NCI-H1417 (cell line): ENCODE measurements at places on chromosomes 5 and 9.

GRCh38 chr9:90180381-90180780 lies 462.2 kb downstream of the DIRAS2 start:
- no peak for DNase-seq

- DNase-seq: peak; percentile 13
Measured at GRCh38 chr5:76838481-76839261, 11.1 kb upstream of the S100Z start.

GRCh38 chr9:130243015-130243881 lies 22.3 kb upstream of the HMCN2 start:
- peak; percentile 73 for DNase-seq

DNA sequence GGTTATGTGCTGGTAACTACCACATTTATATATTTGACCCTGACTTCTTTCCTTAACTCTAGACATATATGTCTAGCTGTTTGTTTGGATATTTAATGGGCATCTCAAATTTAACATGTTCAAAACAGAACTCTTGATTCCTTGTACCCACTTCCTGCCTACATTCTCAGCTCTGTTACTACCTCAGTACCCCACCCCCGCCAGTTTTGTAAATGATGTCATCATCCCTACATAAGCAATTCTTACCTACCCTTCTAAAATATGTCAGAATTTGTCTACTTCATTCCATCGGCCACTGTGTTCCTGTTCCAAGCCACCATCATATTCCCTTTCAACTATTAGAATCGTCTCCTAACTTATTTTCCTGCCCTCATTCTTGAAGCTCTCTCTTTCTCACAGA lies 4.8 kb downstream of the RAD50 start:
- DNase-seq: no peak

DNA sequence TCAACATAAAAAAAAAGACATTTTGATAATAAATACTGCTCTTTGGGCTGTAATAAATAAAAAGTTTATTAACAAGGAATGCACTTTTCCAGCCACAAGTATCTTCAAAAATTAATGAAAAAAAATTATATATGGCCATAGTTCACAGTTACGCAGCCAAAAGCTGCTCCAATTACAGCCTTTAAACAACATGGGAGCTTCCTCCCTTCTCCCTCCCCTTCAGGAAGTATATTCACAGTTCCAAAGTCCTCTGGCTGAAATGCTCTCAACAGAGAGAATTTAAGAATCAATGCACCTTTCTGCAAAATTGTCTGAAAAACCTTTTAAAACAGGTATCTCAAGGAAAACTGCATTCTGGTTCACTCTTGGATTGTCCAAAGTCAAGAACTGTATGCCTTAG lies 5.9 kb downstream of the PLK2 start:
- no peak for DNase-seq

DNA sequence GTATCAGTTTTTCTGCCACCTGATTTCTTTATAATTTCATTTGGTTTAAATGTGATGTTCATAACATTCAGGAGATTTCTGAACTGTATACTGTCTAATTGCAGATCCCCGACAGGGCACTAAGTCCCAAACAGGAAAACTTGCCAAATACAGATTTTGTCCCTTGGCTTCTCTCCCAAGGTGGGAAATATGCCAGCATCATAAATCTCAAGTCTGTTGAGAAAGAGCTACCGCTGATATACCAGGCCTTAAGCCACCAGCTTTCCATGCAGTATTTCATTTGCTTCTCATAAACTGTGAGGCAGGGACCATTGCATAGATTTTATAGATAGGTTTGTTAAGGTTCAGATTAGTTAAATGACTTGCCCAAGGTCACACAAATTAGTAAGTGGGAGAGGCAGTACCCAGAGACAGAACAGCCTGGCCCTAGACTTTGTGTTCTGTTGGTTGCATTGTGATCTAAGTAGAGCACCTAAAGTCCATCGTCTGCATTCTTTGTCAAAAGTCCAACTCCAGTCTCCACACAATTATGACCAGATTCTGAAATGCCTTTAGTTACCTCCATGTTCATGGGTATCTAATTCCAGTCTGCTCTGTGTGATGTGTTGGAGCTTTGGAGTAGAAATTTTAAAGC lies 16.2 kb downstream of the GPR21 start:
- no peak for DNase-seq

DNA sequence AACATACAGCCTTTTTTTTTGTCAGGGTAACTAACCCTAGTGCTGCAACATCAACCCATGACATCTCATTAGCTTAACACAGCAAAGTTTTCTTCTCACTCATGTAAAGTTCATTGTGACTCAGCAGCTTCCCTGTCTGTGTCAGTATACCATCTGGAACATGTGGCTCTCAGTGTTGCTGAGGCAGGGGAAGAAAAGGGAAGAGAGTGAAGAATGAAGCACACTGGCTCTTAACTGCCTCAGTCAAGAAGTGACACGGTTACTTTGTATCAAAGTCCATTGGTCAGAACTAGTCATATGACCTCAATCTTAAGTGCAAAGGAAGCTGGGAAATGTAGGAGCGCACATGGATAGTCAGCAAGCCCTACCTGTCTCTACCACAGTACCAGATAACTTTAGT lies 185.0 kb upstream of the ELL2 start:
- DNase-seq: no peak

DNA sequence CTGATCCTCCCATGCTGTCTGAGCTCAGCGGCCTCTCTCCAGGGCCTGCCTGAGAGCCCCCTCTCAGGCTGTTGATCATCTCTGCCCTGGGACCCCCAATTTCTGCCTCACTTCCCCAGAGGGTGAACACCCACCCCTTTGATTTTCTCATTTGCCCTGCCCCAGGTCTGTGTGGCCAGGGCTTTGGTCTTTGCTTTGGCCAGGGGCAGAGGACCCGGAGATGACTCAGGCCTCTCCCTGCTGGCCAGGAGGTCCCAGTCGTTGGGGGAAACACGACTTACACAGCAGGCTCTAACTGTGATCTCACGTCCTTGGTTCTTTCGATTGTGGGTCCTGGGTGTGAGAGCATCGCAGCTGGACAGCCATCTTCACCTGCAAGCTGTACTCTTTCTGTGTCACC lies 1.1 kb upstream of the ADAMTS2 start:
- DNase-seq: no peak

GRCh38 chr9:118751077-118751847 lies 618.0 kb downstream of the BRINP1 start:
- no peak for DNase-seq

DNA sequence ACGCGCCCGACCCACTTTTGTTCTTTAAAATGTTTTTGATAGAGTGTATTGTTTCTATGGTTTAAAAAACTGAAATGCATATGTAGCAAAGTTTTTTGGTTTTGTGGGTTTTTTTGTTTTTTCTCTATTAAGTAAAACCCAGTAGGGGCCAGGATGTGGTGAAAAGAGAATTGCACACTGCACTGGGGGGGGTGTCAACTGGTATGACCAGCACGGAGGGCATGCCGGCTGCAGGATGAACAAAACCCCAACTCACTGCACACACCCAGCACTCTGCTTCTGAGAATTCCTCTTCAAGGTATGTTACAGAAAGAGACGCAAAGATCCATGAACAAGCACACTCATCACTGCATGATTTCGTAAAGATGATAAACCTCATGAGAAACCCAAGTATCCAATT lies 75.0 kb downstream of the STK10 start:
- no peak for DNase-seq

DNA sequence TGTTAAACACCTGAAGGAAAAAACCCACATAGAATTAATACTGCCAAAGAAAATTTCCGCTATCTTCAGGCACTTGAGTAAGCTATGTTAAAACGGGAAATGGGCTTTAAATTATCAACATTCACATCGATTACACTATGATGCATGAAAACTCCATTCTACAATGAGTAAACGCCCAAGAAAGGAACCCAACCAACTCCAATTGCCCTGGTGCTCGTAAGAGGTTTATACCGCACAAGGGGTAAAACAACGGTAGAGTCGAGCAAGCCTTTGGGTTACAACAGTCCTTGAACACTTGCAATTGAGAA lies 1.0 kb downstream of the AGTPBP1 start:
- no peak for DNase-seq

- no peak for DNase-seq
Measured at GRCh38 chr9:19404283-19405075, 4.3 kb upstream of the ACER2 start.

DNA sequence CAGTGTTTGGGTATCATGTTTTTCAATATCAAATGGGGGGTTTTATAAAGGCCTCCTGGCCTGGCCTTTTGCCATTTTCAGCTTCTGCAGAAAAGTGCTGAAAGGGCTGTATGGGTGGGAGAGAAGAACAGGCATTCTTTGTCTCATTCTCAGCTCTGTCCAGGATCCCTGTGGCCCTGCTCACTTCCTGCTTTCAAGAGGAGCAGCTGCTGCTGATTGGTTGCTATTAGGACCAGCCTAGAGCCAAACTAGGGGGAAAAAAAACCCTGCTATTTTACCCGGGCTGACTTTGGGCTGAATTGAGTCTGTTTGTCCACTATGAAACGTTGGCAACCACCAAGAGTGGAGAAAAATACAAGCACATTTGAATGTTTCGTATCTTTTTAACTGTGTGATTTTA lies 117.1 kb downstream of the CMYA5 start:
- DNase-seq: no peak

DNA sequence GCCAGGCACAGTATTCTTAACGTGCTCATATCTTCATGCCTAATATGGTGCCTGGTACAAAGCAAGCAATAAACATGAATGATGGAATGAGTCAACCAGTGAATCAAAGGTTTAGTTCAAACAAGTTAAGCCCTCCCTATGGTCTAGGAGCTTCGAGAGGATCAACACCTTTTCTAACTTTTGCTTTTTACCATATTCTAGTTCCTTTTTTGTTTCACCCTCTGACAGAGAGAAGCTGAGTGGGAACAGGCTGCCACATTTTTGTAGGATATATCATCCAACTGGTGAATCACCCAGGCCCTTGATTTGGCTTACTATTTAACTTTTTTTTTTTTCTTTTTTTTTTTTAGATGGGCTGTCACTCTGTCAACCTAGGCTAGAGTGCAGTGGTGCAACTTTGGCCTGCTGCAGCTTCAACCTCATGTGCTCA lies 39.3 kb upstream of the TNC start:
- DNase-seq: no peak

- DNase-seq: no peak
Measured at GRCh38 chr9:69577123-69577522, 95.0 kb downstream of the APBA1 start.

GRCh38 chr5:115180165-115180709 lies 10.5 kb upstream of the TRIM36 start:
- peak; percentile 67 for DNase-seq

DNA sequence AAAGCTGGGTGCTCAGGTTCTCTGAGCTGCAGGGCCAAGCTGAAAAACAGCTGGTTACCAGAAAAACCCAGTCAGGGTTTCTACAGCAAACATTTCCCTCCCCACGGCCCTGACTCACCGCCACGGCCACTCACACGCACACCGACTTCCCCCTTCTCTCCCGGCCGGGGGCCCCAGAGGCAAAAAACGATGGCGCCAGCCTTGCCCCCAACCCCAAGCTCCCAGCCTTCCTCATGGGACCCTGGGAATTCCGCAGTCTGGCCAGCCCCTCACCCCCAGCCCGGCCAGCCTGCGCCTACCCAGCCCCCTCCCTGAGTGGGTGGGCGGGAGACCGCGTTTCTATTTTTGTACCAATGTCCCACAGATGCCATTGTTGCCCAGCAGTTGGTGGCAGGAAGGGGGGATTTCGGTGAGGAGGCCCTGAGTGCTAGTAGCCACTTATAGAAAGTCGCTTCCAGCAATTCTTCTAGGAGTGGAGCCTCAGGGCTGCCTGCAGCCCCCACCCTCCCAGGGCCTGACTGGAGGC lies 18.4 kb downstream of the ENG start:
- no peak for DNase-seq

GRCh38 chr9:17225407-17225806 lies 90.6 kb downstream of the CNTLN start:
- no peak for DNase-seq

DNA sequence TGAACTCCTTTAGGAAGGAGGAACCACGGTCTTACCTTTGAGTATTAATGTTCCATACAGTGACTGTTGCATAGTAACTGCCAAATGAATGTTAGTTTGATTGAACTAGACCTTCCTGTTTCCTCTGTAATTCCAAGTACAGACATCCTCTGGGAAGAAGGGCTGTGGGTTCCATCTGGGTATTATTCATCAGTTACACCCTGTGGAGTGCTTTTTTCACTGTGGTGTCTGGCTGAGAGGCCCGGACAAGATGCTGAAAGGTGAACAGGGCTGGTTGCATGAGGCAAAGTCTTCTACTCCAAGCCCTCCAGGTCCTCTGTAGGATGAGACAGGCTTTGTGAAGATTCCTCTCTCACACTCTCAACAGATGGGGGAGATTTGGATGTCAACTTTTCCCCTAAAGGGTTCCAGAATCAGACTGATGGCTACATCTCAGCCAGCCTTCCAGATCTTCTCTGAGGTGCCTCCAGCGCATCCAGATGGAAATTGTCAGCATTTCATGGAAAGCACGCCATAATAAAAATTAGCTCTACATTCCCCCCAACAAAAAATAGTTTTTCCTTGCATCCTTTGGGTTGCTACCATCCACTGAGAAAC lies 230.9 kb downstream of the GAS1 start:
- DNase-seq: no peak

DNA sequence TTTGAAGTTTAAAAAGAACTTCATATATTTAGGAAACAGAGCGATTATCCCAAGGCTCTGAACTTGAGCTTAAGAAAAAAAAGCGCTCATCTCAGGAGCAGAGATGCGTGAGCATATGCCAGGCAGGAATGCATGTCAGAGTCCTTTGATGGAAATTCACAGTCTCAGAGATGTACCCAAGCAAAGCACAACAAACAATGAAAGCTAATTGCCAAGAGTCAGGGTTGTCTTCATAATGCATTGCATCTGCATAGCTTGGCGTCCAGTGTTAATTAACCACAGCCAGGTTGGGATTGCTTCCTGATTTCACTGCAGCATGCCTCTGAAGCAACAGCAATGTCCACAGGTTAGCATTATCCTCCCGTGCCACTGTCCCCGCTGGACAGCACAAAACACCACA lies 907.0 kb upstream of the DMAC1 start:
- DNase-seq: no peak

DNA sequence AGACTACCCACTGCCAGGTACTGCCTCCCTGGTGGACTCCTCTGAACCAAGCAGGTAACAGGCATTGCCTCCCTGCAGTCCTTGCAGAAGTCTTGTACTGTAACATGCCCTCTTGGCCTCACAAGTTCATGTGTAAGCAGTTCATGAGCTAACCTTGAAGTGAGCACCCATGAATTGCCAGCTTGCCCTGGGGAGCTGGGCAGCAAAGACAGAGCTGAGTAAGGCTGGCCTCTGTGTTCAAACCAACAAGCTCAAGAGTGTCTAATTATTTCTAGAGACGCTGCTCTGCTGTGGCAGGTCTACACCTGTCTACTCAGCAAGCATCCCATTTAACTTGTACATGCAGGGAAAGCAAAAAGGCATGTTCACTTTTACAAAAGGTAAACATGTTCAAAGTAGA lies 113.5 kb downstream of the FEM1C start:
- DNase-seq: peak; percentile 67

DNA sequence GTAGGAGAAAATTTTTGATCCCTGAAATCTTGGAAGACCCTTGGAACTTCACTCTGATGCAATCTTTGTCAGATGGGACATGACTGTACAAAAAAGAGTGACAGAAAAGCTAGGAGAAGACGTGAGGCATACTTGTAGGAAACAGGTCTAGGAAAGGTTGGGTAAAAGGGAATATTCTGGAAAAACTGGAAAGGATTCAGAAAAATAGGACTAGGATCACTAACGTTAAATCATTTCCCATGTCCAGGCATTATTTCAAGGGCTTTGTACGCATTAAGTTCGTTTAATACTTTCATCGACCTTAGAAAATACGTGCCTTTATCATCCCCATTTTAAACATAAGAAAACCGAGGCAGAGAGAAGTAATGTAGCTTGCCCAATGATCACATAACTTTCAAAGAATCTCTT lies 2.9 kb downstream of the ALDH1A1 start:
- DNase-seq: no peak
